A549 treated with CORT108297 at 1 μM for 4 hours (cell line): ENCODE measurements at places on chromosomes 11 and 22. TPM values are rescaled to one million over a fixed set of nuclear protein-coding genes. Genes with fewer than 3 reads are reported as not detected.

SNX19 gene
- 11.4 to 15.3 TPM (median 15.2 TPM) in 5 replicates for total RNA-seq

HEPN1 gene
- not detected in 5 replicates for total RNA-seq

USP47 gene
- 24.3 to 40.6 TPM (median 26.9 TPM) in 5 replicates for total RNA-seq

CCDC89 gene
- not detected in 5 replicates for total RNA-seq

OR52N5 gene
- total RNA-seq: not detected in 5 replicates

OR10A2 gene
- total RNA-seq: not detected in 5 replicates

MYBPC3 gene
- 0.07 to 0.09 TPM (median 0.07 TPM) in 5 replicates for total RNA-seq
